ENCODE measurements at places on chromosomes 13 and 19.

- H3K4me1 ChIP-seq, result no peaks in the 10 kb centered on the region
- no peaks in the 10 kb centered on the region for H3K27me3 ChIP-seq
- no peak for DNase-seq
- no peaks in the 10 kb centered on the region for H3K36me3 ChIP-seq
- no peak overlapping the region for H3K4me3 ChIP-seq
Measured at GRCh38 chr13:77691871-77692270, 5.6 kb upstream of the SLAIN1 start.

DNA sequence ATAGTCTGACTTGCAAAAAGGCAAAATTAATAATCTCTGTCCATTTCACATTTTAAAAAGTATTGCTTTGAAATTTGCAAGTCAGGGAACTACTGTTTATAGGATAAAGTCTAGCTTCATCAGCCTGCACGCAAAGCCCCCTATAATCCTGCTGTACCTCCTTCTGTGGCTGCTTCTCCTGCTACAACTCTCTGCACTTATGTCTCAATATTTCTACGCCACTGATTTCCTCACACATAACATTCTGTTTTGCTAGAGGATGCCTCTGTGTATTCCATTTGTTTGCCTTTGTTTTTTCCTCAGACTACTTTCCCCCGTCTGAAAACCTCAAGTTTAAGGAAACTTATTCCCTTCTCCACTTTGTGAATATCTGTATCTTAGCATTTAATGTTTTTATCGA is 389.9 kb downstream of the RFC3 start:
- no peak overlapping the region for H3K4me3 ChIP-seq
- H3K27me3 ChIP-seq, result no peaks in the 10 kb centered on the region
- no peaks in the 10 kb centered on the region for H3K36me3 ChIP-seq
- no peak overlapping the region for H3K27ac ChIP-seq

DNA sequence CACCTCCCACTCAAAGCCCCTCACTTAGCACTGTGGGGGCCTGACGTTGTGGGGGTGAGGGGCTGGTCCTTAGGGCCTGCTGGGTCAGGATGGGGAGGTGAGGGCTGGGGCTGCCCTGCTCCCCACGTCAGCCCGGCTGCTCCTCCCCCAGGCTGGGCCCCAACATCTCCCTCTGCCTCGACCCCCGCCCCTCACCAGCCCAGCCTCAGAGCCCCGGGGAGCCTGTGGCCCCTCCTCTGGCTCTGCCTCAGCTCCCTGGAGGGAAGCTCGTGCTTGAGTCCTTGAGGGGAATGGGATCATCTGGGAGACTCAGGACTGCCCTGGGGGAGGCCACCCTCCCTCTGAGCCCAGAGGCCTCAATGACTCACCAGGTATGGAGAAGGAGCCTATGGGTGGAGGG is 6.8 kb downstream of the LILRA4 start:
- no peak for DNase-seq
- no peaks in the 10 kb centered on the region for H3K4me1 ChIP-seq
- H3K27ac ChIP-seq, result no peak overlapping the region
- H3K4me3 ChIP-seq, result no peak overlapping the region
- H3K36me3 ChIP-seq, result no peaks in the 10 kb centered on the region
- no peaks in the 10 kb centered on the region for H3K27me3 ChIP-seq

- no peaks in the 10 kb centered on the region for H3K27me3 ChIP-seq
- no peaks in the 10 kb centered on the region for H3K4me1 ChIP-seq
- no peak for DNase-seq
- H3K27ac ChIP-seq, result no peak overlapping the region
- H3K4me3 ChIP-seq, result no peak overlapping the region
Measured at GRCh38 chr13:42334329-42334706, 62.4 kb downstream of the AKAP11 start.

DNA sequence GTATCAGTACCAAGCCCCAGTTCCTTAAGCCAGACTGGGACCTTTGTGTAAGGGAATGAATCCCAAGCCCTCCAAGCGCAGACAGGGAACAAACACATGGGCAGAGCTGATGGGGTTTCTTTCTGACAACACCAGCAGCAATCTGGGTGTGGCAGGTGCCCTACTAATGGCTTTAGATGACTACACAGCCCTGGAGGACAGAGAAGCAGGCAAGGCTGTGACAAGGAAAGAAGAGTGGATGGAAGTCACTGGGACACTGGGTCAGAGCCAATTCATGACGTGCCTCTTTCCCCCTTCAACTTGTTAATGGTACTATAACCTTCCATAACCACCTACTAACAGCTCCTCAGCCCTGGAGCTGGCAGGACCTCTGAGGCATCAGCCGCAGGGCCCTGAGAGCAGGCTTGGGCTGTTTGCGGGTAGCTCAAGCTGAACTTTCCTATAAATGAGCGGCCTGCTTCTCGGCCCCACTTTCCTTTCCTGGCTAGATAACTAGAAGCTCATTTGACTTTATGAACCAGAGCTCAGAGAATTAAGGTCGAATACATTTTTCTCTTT is 38.9 kb downstream of the RASL11A start:
- no peaks in the 10 kb centered on the region for H3K4me1 ChIP-seq
- H3K4me3 ChIP-seq, result no peak overlapping the region
- no peak for DNase-seq
- H3K27me3 ChIP-seq, result no peaks in the 10 kb centered on the region
- H3K27ac ChIP-seq, result no peak overlapping the region
- H3K36me3 ChIP-seq, result no peaks in the 10 kb centered on the region

DNA sequence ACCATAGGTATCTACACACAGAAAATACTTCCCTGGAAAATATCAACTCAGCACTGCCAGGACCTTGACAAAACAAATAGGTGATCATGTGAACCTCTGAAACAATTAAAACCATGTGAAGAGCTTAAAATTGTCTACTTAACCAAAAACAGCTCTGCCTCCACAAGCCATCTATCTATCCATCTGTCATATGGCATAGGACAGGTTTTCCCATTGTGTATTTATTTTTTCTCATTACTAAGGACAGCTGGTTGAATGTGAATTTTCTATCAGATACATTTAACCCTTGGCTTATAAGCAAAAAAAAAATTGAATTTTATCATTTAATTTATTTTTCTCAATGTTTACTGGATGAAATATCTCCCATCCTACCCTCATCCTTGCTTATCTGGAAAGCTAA is 279.5 kb downstream of the PCDH9 start:
- DNase-seq, result no peak
- no peaks in the 10 kb centered on the region for H3K27me3 ChIP-seq
- H3K36me3 ChIP-seq, result no peaks in the 10 kb centered on the region
- no peaks in the 10 kb centered on the region for H3K4me1 ChIP-seq

- H3K36me3 ChIP-seq, result peaks cover 7% of the 10 kb centered on the region
- no peaks in the 10 kb centered on the region for H3K27me3 ChIP-seq
- H3K27ac ChIP-seq, result no peak overlapping the region
- H3K4me1 ChIP-seq, result no peaks in the 10 kb centered on the region
- DNase-seq, result no peak
Measured at GRCh38 chr19:47701717-47702552, 11.3 kb upstream of the EHD2 start.

DNA sequence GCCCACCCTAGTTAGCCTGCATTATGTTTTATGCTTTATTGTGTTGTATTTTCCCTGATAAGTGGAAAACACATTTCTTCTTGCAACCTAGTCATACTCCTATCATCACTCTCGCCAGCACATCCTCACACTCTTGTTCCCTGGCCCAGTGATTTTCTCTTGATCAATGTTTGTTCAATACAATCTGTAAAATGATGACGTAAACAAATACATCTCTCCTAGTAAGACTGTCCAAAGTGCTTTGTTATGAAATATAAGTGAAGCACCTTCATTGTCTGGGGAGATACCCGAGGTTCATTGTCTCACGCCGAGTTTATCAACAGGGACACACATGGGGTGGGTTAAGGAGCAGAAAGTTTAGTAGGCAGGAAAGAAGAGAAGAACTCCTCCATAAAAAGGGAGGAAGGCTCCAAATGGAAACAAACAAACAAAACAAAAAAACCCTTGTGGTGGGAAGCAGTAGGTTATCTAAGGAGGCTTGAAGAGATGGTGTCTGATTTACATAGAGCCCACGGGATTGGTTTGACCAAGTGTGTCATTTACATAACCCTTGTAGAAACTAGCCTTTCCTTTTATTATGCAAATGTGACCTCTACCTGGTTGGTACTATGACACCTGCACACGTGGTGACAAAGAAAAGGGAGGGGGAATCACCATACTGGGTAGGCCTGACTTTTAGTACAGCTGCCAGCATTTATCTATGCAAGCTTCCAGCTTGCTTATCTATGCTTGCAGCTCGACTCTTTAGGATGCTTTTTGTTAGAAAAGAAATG is 1317.9 kb upstream of the SPRY2 start:
- H3K4me3 ChIP-seq, result no peak overlapping the region
- no peak for DNase-seq
- no peaks in the 10 kb centered on the region for H3K36me3 ChIP-seq

GRCh38 chr13:107964395-107964794 is 250.9 kb downstream of the LIG4 start:
- H3K27me3 ChIP-seq, result no peaks in the 10 kb centered on the region
- DNase-seq, result no peak
- H3K4me3 ChIP-seq, result no peak overlapping the region
- H3K27ac ChIP-seq, result no peak overlapping the region
- H3K4me1 ChIP-seq, result no peaks in the 10 kb centered on the region

GRCh38 chr13:27960362-27961226 is 8.5 kb downstream of the CDX2 start:
- peaks cover 5% of the 10 kb centered on the region for H3K4me1 ChIP-seq
- H3K27me3 ChIP-seq, result peaks cover 13% of the 10 kb centered on the region
- DNase-seq, result peak; percentile 32
- H3K4me3 ChIP-seq, result peak overlapping the region; percentile 31
- H3K36me3 ChIP-seq, result no peaks in the 10 kb centered on the region

GRCh38 chr19:12655546-12655945 is 11.0 kb downstream of the MAN2B1 start:
- no peak overlapping the region for H3K4me3 ChIP-seq
- H3K27ac ChIP-seq, result no peak overlapping the region
- H3K36me3 ChIP-seq, result no peaks in the 10 kb centered on the region
- H3K27me3 ChIP-seq, result no peaks in the 10 kb centered on the region
- DNase-seq, result no peak

- H3K4me1 ChIP-seq, result no peaks in the 10 kb centered on the region
- no peaks in the 10 kb centered on the region for H3K27me3 ChIP-seq
- DNase-seq, result no peak
- H3K4me3 ChIP-seq, result no peak overlapping the region
Measured at GRCh38 chr19:44284968-44285367, 19.9 kb downstream of the ZNF235 start.

GRCh38 chr13:68380041-68380973 is 1150.2 kb upstream of the PCDH9 start:
- no peak for DNase-seq
- H3K36me3 ChIP-seq, result no peaks in the 10 kb centered on the region
- H3K4me1 ChIP-seq, result no peaks in the 10 kb centered on the region
- H3K27ac ChIP-seq, result no peak overlapping the region
- no peaks in the 10 kb centered on the region for H3K27me3 ChIP-seq

DNA sequence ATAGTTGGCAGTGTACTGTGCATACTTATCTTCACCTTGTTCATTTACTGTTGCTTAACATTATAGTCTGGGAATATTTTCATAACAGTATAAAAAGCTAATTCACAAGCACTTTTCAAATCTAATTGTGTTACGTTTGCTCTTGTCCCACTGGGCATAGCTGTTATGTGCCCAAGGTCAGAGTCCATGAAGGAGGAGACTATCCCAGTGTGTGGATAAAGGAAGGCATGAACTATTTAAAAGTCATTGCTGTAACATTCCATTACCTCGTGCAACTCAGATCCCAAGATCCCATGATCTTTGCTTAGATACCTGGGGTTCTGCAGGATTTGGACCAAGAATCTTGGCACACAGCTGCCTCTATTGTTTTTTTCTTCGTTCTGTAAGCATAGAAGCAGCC is 35.1 kb upstream of the RFXAP start:
- no peak overlapping the region for H3K4me3 ChIP-seq
- H3K27me3 ChIP-seq, result no peaks in the 10 kb centered on the region
- no peaks in the 10 kb centered on the region for H3K4me1 ChIP-seq
- no peaks in the 10 kb centered on the region for H3K36me3 ChIP-seq
- no peak for DNase-seq

DNA sequence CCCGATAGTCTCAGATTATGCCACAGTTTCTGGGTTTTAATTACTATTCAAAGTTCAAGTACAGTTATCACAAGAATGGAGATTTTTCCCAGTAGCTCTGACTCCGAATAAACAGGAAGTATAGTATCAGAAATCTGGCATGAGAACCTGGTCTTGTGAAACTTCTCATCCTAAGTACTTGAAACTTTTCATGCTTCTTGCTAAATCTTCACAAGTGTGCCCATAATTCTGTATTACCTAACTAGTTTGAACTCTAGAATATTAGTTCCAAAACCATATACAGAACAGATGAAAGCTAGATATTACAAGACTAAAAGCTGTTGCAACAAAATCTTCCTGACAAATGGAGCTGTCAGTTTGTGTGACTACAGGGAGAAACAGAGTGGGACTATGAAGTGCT is 70.5 kb upstream of the CSNK1A1L start:
- no peaks in the 10 kb centered on the region for H3K4me1 ChIP-seq
- no peak overlapping the region for H3K4me3 ChIP-seq
- H3K36me3 ChIP-seq, result no peaks in the 10 kb centered on the region
- DNase-seq, result no peak
- no peak overlapping the region for H3K27ac ChIP-seq
- H3K27me3 ChIP-seq, result no peaks in the 10 kb centered on the region

GRCh38 chr13:85659493-85659892 is 139.7 kb downstream of the SLITRK6 start:
- no peaks in the 10 kb centered on the region for H3K36me3 ChIP-seq
- no peak for DNase-seq
- no peak overlapping the region for H3K27ac ChIP-seq
- H3K4me3 ChIP-seq, result no peak overlapping the region
- H3K4me1 ChIP-seq, result no peaks in the 10 kb centered on the region
- H3K27me3 ChIP-seq, result no peaks in the 10 kb centered on the region

DNA sequence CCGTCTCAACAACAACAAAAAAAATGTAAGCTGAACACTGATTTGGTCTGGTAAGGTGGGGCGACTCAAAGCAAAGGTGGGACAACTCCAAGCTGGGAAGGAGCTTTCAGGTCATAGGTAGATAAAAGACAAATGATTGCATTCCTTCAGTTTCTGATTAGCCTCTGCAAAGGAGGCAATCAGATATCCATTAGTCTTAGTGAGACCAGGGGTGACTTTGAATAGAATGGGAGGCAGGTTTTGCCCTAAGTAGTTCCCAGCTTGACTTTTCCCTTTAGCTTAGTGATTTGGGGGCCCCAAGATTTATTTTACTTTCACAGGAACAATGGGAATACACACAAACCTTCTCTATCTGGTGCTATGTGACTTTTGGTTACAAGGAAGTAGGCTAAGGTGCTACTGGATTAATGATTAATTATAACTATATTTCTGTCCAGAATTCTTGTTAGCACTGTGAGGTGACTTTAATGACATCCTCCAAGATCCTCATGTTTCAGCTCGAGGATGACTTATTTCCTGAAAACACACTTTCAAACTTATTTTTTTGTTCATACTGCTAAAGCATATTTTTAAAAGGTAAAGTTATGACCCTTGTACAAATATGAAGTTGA is 10.6 kb upstream of the MTRF1 start:
- H3K4me3 ChIP-seq, result no peak overlapping the region
- no peaks in the 10 kb centered on the region for H3K36me3 ChIP-seq
- no peaks in the 10 kb centered on the region for H3K4me1 ChIP-seq

- no peaks in the 10 kb centered on the region for H3K27me3 ChIP-seq
- H3K4me1 ChIP-seq, result no peaks in the 10 kb centered on the region
- H3K27ac ChIP-seq, result peak overlapping the region; percentile 59
Measured at GRCh38 chr13:41751277-41751676, 209.6 kb downstream of the VWA8 start.

- no peak overlapping the region for H3K4me3 ChIP-seq
- H3K27me3 ChIP-seq, result peaks cover 2% of the 10 kb centered on the region
- H3K36me3 ChIP-seq, result no peaks in the 10 kb centered on the region
- H3K27ac ChIP-seq, result no peak overlapping the region
Measured at GRCh38 chr13:111609631-111610030, 289.2 kb downstream of the TEX29 start.

GRCh38 chr19:6753178-6754031 is 13.8 kb downstream of the SH2D3A start:
- H3K27ac ChIP-seq, result no peak overlapping the region
- H3K4me3 ChIP-seq, result peak overlapping the region; percentile 3
- no peaks in the 10 kb centered on the region for H3K4me1 ChIP-seq
- no peaks in the 10 kb centered on the region for H3K27me3 ChIP-seq
